ENCODE measurements at places on chromosomes 4 and X.

DNA sequence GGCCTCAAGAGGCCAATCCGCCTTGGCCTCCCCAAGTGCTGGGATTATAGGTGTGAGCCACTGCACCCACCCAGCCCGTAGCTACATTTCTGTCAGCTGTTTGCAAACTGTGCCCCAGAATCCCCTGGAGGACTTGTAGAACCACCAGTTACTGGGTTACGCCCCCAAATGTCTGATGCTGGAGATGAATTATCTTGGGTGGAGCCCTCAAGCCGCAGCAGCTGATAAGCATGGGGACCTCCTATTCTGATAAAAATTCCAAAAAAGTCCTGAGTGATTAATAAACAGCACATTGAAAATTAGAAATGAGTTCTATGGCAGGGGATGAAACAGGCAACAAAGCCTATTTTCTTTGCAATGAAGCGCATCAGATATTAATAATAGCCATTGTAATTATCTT is 105.0 kb downstream of the PTTG2 start:
- DNase-seq = no peak

- DNase-seq = no peak
Observed at GRCh38 chr4:62543002-62543401, 1342.9 kb downstream of the ADGRL3 start.

DNA sequence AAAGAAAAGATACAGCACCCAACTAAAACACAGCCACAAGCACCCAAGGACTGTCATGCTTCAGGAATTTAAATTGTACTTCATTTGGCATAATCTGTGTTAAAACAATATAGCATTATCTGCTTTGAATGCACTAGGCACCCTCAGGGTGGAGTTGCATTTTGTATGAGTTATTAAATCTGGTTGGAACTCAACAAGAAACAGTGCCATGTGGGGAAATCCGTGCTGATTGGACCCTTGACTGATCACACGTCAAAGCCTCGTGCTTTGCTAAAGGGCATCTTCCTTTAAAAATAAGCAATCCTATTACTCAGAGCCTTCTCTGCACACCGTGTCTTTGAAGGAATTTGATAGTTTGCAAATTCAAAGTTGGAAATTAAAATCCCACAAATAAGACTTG is 35.4 kb downstream of the IGFBP7 start:
- DNase-seq = no peak

- DNase-seq = no peak
Observed at GRCh38 chr4:158053086-158053485, 119.7 kb downstream of the GASK1B start.

DNA sequence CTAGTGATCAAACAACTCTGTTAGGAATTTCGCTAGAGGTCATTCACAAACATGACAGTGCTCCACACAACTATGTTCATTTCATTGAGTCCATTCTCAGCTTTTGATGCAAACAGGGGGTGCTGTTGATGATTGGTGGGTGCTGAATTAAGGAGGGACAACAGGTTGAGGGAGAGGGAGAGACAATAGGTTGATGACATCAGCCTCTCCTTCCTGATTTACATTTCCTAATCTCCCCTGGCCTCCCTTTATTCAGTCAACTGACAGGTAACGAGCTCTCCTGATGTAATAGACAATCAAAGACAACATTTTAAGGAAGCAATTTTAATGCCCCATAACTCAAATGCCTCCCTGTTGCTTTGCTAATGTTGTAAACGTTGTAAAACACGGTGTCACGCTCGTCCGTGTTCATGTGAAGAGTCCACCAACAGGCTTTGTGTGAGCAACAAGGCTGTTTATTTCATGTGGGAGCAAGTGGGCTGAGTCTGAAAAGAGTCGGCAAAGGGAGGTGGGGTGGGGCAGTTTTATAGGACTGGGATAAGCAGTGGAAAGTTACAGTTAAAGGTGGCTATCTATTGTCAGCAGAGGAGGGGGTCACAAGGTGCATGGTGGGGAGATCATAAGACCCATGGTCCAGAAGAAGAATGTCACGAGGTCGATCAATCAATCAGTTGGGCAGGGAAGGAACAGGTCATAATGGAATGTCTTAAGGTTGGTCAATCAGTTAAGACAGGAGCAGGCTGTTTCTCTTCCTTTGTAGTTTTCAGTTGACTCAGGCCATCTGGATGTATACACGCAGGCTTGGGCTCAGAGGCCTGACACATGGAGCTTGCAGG is 4.8 kb upstream of the GAR1 start:
- DNase-seq = no peak

GRCh38 chr4:80989921-80990544 is 40.5 kb upstream of the BMP3 start:
- peak; percentile 45 for DNase-seq

GRCh38 chrX:17377091-17377717 is 2.2 kb downstream of the NHS start:
- DNase-seq = peak; percentile 15

GRCh38 chr4:26145212-26145611 is 175.6 kb upstream of the RBPJ start:
- DNase-seq = no peak

DNA sequence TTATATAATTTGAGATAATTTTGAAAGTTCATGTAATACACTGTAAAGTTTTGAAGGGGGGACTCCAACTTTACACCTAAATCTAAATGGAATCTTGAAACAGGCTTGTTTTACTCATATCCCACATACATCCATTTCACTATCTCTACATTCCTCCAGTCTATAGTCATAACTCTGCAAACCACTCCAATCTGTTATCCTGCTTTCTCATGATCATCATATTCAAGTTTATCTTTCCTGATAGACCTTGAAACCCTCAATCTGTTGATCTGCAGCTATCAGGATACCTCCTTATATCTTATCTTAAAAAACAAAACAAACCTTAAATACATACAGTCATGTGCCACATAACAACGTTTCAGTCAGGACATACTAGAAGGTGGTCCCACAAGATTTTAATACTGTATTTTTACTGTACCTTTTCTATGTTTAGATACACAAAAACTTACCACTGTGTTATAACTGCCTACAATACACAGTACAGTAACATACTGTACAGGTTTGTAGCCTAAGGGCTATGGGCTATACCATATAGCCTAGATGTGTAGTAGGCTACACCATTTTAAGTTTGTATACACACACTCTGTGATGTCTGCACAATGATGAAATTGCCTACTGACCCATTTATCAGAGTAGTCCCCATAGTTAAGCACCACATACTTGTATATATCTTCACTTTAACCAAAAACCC is 14.0 kb downstream of the CHIC2 start:
- no peak for DNase-seq

DNA sequence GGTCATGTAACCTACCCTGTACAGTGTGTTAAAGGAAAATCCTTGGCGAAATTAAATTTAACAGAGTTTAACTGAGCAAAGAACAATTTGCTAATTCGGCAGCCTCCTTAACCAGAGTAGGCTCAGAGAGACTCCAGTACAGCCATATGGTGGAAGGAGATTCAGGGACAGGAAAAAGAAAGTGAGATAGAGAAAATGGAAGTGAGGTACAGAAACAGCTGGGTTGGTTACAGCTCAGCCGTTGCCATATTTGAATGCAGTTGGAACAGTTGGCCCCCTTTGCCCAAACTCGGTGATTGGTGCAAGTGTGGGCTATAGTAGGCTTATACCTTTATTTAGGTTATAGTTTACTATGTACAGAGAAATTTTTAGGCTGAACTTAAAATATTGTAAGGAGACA is 48.8 kb upstream of the GBA3 start:
- DNase-seq = no peak

GRCh38 chr4:140595065-140595464 is 26.3 kb upstream of the UCP1 start:
- DNase-seq = peak; percentile 8

GRCh38 chr4:137819964-137820383 is 287.7 kb upstream of the PCDH18 start:
- DNase-seq = peak; percentile 33

DNA sequence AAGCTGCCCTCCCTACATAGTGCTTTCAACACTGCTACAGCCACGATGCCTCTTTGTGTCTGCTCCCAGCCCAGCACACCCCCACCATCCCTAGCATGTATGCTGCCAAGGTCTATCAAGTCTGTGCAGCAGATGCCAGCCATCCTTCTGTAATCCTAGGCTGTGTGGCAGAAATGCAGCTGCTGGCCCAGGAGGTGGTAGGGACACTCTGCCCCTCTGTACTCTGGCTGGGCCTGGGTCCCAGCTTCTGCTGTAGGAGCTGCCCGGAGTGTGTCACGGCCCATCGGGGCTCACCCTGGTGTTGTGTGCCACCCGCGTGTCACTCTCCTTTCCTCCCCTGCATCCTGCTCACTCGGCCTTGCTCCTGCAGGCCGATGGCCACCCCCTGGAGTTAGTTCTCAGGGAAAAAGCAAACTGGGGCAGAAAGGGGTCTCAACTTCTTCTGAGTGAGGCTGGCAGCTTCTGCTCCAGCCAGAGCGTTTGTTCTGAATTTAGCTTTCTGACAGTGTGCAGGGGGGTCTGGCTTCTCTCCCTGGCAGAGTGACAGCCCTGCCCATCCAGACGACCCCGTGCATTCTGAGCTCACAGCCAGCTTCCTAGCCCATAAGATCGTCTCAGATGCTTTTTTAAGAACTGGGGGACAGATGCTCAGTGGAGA is 22.7 kb downstream of the PSAPL1 start:
- no peak for DNase-seq

GRCh38 chr4:86184216-86184900 is 175.5 kb downstream of the MAPK10 start:
- DNase-seq = no peak

DNA sequence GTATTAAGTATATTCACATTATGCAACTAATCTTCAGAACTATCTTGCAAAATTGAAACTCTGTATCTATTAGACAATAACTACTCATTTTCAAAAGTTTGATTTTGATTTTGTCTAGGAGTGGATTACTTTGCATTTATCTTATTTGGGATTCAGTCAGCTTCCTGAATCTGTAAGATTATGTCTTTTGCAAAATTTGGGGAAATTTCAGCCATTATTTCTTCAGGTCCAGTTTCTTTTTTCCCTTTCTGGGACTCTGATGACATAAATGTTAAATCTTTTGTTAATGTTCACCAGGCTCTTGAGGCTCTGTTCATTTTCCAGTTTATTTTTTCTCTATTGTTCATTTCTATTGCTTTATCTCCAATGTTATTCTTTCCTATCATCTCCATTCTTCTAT is 15.0 kb downstream of the RPS6KA3 start:
- no peak for DNase-seq

GRCh38 chrX:17740137-17741122 is 3.1 kb downstream of the SCML1 start:
- no peak for DNase-seq

DNA sequence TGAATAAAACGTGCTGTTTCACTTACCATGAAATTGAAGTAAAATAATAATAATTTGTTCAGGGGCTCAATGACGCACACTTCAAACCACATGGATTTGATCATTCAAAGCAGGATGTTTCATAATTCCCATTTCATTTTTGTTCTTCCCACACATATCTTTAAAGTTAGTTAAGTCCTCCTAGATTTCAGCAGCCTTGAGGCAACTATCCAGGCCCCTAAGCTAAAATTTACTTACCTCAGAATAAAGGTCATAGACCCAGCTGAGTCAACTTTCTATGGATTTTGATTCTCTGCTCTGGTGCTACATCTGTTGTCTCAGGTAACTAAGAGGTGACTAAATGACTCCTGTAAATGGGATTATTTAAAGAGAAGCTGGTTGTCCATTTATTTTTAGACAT is 25.0 kb downstream of the GPR174 start:
- DNase-seq = no peak

- no peak for DNase-seq
Observed at GRCh38 chrX:49960061-49960460, 37.7 kb downstream of the CLCN5 start.

- DNase-seq = peak; percentile 54
Observed at GRCh38 chrX:63738696-63739095, 46.3 kb downstream of the ARHGEF9 start.

DNA sequence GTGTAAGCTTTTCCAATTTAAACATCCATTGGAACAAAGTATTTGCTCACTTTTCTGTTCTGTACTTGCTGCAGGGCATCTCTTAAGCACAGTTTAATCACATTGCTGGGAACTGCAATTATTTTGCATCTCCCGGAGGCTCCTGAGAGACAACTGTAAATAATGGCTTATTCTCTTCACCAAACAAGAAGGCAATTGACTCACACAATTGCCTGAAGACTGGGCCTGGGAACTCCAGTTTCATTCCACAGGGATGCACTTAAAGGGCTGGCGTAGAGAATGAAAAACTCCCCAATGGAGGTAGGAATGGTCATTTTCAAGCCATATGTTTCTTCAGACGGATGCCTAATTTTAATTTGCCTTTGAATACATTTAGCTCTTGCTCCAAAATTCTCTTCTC is 29.5 kb downstream of the TFDP3 start:
- no peak for DNase-seq

GRCh38 chr4:144873226-144873990 is 224.6 kb downstream of the ANAPC10 start:
- DNase-seq = no peak

DNA sequence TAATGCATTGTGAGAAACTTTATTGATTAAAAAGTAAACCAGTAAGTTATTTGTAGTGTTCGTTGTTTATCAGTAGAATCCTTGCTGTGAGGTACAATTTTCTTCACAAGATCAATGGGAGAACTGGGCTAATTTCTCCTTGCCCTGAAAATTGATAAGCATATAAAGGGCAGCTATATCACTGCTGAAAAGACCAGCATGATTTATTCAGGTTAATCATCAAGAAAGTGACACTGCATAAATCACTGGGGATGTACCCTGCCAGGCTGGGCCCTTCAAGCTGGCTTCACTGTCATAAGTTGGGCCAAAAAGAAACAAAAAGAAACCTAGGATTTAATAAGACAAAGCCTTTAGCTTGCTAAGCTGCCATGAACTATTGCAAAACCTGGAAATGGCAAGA is 746.7 kb downstream of the STPG2 start:
- no peak for DNase-seq

DNA sequence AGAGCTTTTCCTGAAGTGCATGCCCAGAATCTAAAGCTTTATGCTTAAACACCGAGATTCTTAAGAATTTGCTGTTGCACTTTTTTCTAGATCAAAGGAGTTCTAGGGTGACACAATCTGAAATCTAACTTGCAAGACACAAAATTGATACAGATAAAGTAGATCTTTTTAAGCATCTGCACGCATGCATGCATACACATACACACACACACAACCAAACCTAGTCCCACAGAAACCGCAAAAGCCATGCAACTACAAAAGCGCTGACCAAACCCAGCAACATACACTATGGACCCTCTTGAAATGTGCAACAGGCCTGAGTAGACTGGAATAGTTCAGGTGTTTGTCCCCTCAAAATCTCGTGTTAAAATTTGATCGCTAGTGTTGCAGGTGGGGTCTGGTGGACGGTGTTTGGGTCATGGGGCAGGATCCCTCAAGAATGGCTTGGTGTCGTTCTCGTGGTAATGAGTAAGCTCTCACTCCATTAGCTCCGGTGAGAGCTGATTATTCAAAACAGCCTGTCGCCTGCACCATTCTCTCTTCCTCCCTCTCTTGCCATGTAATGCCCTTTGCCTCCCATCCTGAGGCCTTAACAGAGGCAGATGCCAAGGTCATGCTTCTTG is 52.7 kb downstream of the IRF2 start:
- DNase-seq = peak; percentile 70

GRCh38 chr4:7767966-7768365 is 171.7 kb downstream of the AFAP1 start:
- DNase-seq = no peak

- no peak for DNase-seq
Observed at GRCh38 chr4:37528166-37528885, 157.8 kb downstream of the RELL1 start.

GRCh38 chr4:104763554-104764222 is 269.0 kb upstream of the CXXC4 start:
- no peak for DNase-seq
